Right lung (tissue), 10 donors: ENCODE measurements at places on chromosomes 7 and 10.
A peak's percentile ranks its signal among the peaks of the same experiment; 100 is the strongest.

DNA sequence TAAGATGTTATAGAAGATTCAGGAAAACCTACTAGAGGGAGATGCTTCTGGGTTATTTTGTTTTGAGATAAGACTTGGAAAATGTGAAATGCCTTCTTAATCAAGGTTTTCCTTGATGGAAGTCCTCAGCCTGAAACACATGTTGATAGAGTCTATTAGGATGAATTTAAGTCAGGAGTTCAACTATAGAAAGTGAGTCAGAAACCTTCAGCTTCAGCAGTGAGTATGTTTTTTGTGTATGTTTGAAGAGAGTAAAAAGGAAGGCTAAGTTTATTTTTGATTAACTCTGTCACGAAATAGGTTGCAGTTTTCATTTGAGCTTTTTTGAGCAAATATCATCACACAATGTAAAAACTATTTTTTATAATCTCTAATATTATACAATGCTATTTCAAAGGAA lies 114.6 kb downstream of the HGF start:
- DNase-seq = no peak

DNA sequence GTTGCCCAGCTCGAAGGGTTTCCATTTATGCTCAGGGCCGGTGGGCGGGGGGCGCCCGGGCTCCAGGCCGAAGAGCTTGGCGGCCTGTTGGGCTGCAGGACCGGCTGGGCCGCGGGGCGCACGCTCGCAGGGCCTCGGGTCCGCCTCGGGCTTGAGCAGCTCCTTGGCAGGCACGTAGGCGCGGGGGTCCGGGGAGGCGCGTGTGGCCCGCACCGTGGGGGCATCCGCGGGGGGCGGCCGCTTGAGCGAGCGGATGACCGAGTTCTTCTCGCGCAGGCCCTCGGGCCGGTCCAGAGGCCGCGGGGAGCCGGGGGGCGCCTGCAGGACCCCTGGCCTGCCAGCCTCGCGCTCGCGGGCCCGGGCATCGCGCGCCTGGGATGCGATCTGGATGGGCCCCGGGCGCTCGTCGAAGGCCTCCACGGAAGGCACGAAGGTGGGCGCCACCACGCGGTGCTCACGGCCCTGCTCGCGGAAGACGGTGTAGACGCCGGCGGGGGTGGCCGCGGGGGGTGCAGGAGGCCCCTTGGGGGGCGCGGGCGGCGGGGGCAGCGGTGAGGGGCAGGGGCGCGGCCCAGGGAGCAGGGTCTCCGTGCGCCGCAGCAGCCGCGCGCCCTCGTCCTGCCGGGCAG lies 35.2 kb downstream of the TNRC18 start:
- no peak for DNase-seq

- no peak for DNase-seq
These were observed 66.5 kb downstream of the UBE2H start for GRCh38 chr7:129886167-129886817.

- no peak for DNase-seq
These were observed 57.7 kb downstream of the ZFAND4 start for GRCh38 chr10:45614869-45615268.

GRCh38 chr7:37510043-37510634 lies 61.5 kb upstream of the ELMO1 start:
- no peak for DNase-seq

DNA sequence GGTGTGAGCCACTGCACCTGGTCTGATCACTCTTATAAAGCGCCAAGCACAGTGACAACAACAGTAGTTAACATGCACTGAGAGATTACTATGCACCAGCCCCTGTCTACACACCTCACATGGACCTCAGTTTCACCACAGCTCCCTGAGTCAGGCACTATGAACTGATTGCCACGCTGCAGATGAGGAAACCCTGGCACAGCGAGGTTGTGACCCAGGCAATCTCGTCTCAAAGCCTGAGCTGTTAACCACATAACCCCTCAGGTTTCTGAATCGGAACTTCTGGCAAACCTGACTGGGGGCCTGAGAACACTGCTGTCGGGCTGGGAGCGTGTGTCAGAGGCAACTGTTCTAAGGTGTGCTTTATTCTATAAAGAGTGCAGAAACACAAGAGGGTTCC lies 150.8 kb downstream of the RNF216 start:
- no peak for DNase-seq

- DNase-seq = no peak
These were observed 61.6 kb upstream of the CAMK1D start for GRCh38 chr10:12287772-12288171.

- no peak for DNase-seq
These were observed 75.8 kb downstream of the CUL1 start for GRCh38 chr7:148774471-148774870.

- peak; percentile 95 for DNase-seq
These were observed at the start of gene RPS24 for GRCh38 chr10:78033637-78034470. Gene RPS24 (plus strand): TSS chr10:78033863. CDS start chr10:78033902, 39 bp downstream.

DNA sequence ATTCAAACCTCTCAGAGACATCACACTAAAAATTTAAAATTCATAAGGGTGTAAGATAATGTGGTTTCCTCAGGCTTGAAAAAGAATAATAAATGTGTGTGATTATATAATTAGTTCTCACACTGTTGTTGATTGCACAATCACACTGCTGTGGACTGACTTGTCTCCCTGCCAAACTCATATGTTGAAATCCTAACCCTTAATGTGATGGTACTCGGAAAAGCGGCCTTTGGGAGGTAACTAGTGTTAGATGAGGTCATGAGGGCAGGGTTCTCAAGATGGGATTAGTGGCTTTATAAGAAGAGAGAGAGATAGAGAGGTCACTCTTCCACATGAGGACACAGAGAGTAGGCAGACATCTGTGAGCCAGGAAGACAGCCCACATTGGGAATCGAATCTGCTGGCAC lies 128.5 kb upstream of the COL1A2 start:
- peak; percentile 76 for DNase-seq

DNA sequence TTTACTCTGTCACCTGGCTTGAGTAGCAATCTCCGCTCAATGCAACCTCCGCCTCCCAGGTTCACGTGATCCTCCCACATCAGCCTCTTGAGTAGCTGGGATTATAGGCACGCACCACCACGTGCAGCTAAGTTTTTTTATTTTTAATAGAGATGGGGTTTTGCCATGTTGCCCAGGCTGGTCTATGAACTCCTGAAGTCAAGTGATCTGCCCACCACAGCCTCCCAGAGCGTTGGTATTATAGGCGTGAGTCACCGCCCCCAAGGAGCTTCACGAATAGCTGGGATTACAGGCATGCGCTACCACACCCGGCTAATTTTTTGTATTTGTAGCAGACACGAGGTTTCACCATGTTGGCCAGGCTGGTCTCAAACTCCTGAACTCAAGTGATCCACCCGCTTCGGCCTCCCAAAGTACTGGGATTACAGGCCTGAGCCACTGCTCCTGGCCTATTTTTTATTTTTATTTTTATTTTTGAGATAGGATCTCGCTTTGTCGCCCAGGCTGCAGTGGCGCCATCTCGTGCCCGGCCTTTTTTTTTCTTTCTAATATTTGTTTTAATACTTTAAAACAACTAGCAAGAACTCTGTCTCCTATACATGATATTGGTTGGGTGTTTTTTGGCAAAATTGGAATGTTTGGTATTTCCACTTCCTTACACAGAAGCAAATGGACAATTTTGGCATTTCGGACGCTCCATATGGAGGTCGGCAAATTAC lies 1.1 kb downstream of the EFCAB10 start:
- DNase-seq = no peak

- no peak for DNase-seq
These were observed 3.3 kb downstream of the MICALL2 start for GRCh38 chr7:1455955-1456354.

DNA sequence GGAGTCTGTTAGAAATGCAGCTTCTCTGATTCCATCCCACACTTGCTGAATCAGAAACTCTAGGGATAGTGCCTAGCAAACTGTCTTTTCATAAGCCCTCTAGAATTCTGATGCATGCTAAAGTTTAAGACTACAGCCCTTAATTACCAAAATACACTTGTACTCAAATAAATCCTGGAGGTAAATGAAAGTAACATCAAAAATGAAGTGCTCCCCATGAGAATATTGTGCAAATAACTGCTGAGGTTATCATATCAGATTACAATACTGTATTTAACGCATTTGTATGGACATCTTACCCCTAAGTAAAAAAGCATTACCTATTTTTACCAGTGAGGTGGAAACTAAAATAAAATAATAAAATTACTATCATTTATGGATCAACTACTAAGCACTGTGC lies 104.7 kb downstream of the CHCHD3 start:
- no peak for DNase-seq

- DNase-seq = no peak
These were observed 108.0 kb upstream of the YAE1 start for GRCh38 chr7:39458061-39458745.
